ENCODE measurements at places on chromosomes 3 and 15.

DNA sequence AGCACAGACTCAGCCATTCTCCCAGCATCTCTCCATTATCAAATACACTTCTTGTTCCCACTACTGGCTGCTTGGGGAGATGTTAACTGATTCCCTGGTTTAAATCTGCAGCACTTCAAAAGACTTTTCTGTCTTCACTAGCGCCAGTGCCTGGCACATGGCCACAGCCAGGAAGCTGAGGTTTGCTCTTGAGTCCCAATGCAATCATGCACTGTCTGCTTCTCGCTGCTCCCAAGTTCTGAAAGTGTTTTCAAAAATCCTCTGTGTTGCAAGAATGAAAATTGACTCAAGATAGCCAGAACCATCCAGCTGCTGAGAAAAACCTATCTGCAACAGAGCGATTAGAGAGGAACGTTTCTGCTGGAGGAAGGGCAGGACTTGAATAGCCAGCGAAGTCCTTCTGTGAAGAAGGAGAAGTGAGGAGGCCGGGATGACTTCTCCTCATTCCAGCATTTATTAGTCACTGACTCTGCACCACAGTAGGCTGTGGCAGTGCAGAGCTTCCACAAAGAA, 358.4 kb upstream of the NR2F2 start:
- DNase-seq: no peak

DNA sequence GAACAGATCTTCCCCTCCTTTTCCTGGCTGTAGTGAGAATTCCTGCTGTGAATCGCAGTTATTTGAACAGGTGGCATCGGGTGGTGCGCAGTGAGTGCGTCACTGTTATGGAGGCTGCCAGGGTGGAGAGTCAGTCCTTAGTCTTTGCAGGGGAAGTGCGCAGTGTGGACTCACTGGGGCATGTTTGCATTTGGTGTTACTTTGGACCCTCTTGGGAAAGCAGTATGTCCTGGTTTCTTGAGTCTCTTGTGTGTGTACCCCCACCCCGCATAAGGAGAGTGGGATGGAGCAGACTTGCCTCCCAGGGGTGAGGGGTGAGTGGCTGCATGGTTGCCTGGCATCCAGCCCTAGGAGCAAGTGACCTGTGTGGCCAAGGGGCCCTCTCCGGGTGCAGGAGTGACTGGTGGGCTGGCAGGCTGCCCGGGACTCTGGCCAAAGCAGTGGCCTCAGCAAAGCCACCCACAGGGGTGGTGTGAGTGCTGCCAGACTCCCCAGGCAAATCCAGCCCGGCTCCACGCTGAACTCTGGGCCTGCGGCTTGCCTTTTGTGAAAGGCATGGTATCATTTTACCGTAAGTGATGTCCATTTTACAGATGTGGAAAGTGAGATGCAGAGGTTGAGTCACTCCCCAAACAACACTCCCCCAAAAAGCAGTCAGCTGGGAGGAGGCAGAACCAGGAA, 46.4 kb downstream of the DNASE1L3 start:
- DNase-seq: no peak

DNA sequence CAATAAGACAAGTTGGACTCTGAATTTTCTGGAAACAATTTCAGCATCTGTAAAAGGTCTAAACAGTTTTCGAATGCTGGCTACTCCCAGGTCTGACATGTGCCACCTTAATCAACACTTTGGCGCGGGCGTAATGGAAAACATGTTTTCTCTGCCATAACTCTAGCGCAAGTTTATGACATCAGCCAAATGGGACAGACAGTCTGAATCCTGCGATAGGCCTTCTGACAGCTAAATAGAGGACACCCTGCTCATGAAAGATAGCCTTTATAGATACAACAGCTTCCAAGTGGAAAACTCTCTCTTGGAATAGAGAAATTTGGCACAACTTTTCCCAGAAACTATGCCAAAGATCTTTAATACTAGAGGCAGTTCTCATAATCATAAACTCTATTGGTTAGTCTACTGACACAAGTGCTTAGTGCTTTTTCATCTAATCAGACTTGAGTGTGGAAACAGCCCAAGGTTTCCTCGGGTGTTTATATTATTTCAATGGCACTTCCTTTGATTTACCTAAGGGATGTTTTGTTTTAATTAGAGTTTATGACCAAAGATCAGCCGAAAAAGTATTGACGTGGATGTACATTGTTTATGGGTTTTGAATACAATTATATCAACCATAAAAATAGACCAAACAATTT, 120.1 kb upstream of the DPH6 start:
- DNase-seq: no peak

DNA sequence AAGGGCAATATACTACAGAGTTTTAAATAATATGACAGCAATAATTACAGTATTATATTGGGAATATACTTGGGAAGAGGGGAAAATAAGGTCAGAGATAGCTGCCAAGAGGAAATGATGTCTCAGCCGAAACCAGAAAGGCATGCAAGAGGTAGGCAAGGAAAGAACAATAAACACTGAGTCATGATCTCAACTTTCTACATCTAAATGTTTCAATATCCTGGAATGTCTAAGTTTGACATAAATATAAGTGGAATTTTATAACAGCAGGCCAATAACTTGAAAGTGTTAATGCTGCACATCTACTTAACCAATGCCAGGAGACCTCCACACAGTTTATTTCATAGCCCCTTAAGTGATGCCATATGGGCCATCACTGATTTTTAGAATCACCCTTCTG, 99.8 kb upstream of the CPNE4 start:
- DNase-seq: no peak

DNA sequence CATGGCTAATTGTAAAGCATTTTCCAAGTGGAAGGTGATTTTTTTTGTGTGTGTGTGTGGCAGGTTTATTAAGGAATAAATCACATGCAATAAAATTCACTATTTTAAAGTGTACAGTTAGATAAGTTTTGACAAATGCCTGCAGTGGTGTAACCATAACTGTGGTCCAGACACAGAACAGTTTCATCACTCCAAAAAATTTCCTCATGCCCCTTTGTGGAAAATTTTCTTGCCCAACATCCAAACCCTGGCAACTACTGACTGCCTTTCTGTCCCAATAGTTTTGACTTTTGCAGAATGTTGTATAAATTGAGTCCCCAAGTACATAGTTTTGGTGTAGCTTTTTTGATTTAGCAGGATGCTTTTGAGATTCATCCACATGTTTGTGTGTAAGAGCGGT, 135.1 kb upstream of the KLHL25 start:
- no peak for DNase-seq

GRCh38 chr3:44913868-44914468, 39.6 kb downstream of the TGM4 start:
- no peak for DNase-seq

GRCh38 chr3:196215493-196216020, 777 bp upstream of the SLC51A start:
- no peak for DNase-seq

DNA sequence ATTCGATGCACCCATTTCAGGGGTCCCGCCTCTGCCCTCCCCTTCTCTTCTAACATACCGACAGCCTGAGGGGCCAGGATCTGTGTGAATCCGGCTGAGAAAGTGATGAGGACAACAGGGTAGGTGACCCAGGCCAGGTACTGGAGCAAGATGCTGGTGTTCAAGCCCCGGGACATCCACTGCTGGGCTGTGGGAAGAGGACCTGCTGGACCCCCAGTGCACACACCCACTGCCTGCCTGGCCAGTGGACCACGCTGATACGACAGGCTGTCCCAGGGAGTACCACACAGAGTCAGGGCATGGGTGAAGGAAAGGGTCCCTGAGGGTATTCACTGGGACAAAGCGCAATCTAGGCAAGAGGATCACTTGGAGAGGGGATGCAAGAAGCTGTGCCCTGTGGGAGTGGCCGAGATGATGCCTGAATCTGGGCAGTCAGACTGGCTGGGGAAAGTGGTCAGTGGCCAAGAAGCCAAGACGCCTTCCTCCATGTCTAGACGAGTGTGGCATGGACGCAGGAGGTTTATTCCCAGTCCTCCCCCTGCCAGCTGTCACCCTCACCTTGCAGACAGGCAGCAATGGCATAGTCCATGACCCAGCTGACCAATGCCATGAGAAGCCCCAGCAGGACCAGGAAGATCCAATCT, 3.2 kb downstream of the CLCN2 start:
- DNase-seq: no peak

DNA sequence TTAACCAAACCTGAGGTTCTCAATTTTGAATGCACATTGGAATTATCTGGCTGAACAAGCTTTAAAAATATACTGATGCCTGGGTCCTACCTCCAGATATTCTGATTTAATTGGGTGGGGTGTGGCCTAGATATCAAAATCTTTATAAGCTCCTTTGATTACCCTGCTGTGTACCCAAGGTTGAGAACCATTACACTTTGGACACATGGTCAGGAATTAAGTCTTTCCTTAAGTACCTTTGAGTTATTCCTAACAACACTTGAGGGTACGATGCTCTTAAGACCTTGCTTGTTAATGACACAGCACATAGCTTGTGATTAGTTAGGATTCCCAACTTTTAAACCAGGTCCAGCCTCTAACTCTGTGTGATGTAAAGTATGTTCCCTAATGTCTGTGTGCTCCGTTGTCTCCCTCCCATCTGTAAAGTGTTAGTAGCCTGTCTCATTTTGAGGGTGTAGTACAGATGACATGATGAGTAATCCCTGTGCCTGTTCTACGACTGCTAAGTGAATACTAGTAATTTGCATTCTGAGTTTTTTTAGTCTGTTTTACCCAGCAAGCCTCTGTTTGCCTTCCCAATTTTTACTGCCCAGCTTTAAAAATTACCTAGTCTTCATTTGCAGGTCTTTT, 154.9 kb downstream of the KLHL25 start:
- DNase-seq: no peak

- DNase-seq: no peak
Observed at GRCh38 chr3:55157731-55158130, 229.9 kb upstream of the LRTM1 start.

DNA sequence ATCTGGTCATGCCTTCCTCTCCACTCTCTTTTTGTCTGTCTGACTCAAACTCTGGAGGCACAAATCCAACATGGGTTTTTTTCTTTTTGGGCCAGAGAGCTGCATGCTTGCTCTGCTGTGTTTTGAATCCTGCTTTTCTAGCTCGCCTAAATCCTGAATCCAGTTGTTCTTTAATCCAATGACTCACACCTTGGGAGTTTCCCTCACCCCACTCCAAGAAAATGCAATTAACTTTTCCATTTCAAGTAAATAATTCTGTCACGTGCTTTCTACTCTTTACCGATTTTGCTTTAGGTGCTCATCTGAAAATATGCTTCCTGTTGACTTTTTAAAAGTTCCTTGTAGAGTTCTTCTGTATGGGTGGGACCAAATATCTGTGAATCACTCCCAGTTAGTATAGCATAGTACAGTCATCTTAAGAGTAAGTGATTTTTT, 47.6 kb downstream of the SLMAP start:
- DNase-seq: no peak

- DNase-seq: no peak
Observed at GRCh38 chr3:141526709-141527108, 39.9 kb downstream of the RASA2 start.

- no peak for DNase-seq
Observed at GRCh38 chr15:88036154-88036839, 220.2 kb downstream of the NTRK3 start.

DNA sequence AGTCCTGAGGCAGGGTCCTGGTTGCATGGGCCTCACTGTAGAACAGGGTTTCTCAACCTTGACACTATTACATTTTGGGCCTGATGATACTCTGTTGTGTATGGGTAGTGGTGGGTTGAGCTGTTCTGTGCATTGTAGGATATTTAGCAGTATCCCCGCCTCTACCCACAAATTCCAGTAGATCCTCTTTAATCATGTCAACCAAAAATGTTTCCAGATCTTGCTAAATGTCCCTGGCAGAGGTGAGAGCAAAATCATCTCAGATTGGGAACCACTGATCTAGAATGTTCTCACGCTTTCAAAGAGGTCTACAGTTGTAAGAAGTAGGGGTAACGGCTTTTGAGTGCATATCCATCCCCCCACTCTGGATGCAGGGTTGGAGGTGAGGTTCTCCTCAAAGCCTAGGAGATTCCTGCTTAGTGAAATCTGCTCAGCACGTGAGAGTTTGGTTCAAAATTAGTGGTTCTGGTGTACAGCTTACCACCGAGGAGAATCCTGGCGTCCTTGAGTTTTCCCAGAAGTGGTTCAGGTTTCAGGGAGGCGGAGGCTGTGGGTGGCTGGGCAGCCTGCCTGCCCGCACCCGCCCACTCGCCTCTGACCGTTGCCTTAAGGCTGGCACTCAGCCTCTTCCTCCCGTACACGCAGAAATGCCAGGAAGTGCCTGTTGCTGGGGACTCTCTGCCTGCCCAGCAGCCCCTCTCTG, 5.3 kb downstream of the ACVR2B start:
- DNase-seq: no peak

- no peak for DNase-seq
Observed at GRCh38 chr15:45150481-45150880, 20.7 kb downstream of the DUOX1 start.

DNA sequence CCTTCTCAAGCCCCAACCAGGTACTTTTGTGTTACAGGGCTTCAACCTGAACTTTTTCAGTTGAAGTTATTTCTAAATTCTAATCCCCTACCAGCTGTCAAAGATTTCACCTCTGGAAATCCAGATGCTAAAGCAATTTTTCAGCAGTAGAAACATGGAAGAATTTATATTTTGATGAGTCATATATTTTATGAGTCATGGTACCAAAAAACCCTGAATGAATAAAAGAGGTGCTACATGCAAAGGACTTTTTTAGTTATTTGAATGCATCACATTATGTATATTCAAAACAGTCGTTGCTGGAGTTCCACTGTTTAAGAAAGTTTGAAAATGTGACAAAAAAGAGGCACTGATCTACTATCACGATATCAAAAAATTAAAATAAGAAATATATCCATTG, 96.0 kb upstream of the ZNF385D start:
- DNase-seq: no peak

DNA sequence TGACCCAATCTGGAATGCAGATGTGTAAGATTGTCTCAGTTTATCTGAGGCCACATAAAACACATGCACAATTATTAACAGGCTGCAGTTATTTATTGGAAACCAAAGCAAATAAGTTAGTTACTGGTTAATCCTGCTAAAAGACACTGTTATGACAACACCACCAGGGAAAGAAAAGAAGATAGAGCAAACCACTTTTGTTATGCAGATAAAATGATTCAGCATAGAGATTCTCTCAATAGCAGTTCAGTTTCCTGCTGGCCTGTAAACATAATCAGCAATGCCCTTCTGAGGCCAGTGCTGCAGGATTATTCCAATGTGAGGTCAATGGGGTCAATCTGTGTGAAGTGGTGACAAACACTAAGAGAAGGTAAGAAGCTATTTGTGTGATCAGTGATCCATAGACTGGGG, 244.4 kb downstream of the ZBTB20 start:
- no peak for DNase-seq

DNA sequence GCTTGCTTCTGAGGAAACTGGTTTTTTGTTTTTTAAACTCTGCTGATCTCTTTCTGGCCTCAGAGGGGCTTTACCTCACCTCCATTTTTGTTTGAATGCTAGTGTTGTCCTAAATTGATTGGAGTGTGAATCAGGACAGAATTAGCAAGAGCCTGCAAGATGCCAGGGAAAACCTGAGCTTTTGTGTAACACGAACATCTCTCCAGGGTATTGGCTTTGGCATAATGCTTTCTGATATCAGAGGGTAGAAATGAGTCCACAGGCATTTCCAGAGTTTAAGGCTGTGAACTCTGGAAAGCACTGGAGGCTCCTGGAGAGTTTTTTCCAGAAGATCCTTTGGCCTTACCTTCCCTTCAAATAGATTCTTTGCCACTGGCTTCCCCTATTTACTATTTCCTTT, 87.1 kb downstream of the WDR76 start:
- DNase-seq: no peak

- no peak for DNase-seq
Observed at GRCh38 chr15:94256511-94256910, 25.1 kb downstream of the MCTP2 start.

Measured in NCI-H2171 (cell line).